ENCODE measurements at places on chromosomes 5 and 9. TPM values are rescaled to one million over a fixed set of nuclear protein-coding genes. Genes with fewer than 3 reads are reported as not detected.

- no peak for DNase-seq
- no peak overlapping the region for H3K27ac ChIP-seq
- H3K4me3 ChIP-seq = no peak overlapping the region
- no peaks in the 10 kb centered on the region for H3K36me3 ChIP-seq
Observed at GRCh38 chr5:54799645-54800044, 185.7 kb downstream of the ESM1 start.

DNA sequence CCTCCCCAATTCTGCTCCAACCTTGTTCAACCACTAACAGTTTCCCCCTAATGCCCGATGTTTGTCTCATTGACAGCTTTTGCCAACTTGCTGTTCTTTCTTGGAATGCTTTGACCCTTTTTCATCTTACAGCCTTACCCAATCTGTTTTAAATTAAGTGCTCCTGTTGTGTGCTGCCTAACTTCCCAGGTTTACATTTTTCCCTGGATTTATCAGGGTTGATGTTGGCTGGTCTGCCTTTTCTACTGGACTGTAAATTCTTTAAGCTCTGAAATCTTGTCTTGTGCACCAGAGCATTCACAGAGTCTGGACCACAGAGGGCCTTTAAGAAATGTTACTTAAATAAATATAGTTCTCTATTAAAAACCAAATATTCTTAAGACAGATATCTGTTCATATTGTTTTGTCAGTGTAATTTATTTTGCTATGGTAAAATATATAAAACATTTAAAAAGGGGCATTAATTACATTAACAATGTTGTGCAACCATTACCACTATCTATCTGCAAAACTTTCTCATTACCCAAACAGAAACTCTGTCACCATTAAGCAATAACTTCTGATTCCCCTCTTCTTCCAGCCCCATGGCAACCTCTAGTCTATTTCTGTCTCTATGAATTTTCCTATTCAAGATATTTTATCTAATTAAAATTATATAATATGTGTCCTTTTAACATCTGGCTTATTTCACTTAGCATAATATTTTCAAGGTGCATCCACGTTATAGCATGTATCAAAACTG, 73.0 kb downstream of the OSTF1 start:
- no peak overlapping the region for H3K27ac ChIP-seq
- DNase-seq = no peak
- no peaks in the 10 kb centered on the region for H3K36me3 ChIP-seq
- no peak overlapping the region for H3K4me3 ChIP-seq

- H3K27me3 ChIP-seq = no peaks in the 10 kb centered on the region
- H3K4me3 ChIP-seq = no peak overlapping the region
- no peaks in the 10 kb centered on the region for H3K36me3 ChIP-seq
- H3K27ac ChIP-seq = no peak overlapping the region
- no peaks in the 10 kb centered on the region for H3K4me1 ChIP-seq
Observed at GRCh38 chr9:129289883-129290282, 111.8 kb upstream of the IER5L start.

DNA sequence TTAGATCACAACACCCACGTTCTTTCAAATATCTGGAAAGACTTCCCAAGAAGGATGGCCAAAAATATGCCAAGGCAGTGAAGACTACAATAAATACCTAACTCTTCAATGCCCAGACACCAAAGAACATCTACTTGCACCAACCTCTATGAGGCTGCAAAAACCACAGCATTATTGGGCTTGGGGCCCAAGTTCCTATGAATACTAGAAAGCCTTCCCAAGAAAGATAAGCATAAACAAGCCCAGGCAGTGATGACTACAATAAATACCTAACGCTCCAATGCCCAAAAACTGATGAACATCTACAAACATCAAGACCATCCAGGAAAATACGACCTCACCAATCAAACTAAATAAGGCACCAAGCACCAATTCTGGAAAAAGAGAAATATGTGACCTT, 41.3 kb downstream of the AP3B1 start:
- H3K4me1 ChIP-seq = no peaks in the 10 kb centered on the region
- H3K36me3 ChIP-seq = no peaks in the 10 kb centered on the region
- no peak for DNase-seq
- H3K4me3 ChIP-seq = no peak overlapping the region

- H3K4me1 ChIP-seq = no peaks in the 10 kb centered on the region
- H3K27ac ChIP-seq = no peak overlapping the region
- no peaks in the 10 kb centered on the region for H3K27me3 ChIP-seq
- no peaks in the 10 kb centered on the region for H3K36me3 ChIP-seq
Observed at GRCh38 chr5:139952574-139952973, 90.5 kb downstream of the NRG2 start.

DNA sequence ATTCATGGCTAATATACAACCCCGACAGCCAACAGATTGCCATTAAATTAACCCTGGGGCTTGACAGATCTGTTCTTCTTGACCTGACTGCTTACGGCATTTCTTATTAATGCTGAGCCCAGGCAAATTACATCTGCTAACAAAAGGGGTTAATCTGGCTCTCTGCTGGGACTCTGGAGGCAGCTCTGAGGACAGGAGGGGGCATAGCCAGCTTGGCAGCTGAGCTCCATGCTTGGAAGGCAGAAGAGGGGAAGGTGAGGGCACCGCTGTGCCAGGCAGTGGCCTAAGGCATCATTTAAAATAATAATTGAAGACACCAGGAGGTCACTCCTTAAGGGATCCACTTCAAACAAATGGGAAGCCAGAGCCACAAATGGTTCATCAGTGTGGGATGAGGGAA, 126.0 kb upstream of the GPR151 start:
- H3K27ac ChIP-seq = no peak overlapping the region
- no peaks in the 10 kb centered on the region for H3K4me1 ChIP-seq
- no peaks in the 10 kb centered on the region for H3K36me3 ChIP-seq
- H3K27me3 ChIP-seq = no peaks in the 10 kb centered on the region
- no peak for DNase-seq

DNA sequence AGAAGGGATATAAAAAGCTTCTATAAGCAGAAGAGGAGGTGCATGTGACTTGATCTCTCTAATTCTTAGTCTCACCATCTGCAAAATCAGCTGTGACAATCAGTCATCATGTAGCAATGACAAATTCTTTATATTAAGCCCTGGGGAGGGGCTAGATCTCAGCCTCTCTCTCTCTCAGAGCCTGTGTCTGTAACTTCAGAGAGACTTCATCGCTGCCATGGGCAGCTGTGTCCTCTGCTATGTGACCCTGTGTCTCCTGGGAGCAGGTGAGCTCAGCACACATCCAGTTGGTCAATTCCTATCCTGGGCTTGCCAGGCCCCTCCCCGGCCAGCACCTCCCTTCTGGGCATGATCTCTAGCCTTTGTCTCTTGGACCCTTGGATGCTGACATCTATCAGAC, 109.6 kb downstream of the ANKRD18B start:
- no peak overlapping the region for H3K27ac ChIP-seq
- H3K4me3 ChIP-seq = no peak overlapping the region
- no peaks in the 10 kb centered on the region for H3K4me1 ChIP-seq

DNA sequence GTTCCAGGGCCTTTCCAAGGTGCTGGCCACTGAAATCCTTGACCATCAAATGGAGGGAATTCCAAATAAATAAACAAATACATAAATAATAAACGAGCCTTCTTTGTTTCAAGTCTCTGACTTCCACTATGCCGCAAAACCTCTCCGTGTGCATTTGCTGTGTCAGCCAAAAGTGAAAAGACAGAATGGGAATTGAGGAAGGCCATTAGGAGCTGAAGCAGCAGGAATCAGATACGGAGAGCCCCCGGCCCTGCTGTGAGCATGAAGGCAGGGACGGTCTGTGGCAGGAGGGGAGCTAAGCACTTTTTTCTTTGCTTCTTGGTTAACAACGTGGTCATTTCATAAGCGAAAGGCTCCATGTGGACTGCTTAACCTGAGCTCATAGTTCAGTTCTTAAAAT, 26.1 kb downstream of the PLPPR1 start:
- no peaks in the 10 kb centered on the region for H3K36me3 ChIP-seq
- H3K27me3 ChIP-seq = no peaks in the 10 kb centered on the region
- no peak overlapping the region for H3K4me3 ChIP-seq
- H3K4me1 ChIP-seq = no peaks in the 10 kb centered on the region

DNA sequence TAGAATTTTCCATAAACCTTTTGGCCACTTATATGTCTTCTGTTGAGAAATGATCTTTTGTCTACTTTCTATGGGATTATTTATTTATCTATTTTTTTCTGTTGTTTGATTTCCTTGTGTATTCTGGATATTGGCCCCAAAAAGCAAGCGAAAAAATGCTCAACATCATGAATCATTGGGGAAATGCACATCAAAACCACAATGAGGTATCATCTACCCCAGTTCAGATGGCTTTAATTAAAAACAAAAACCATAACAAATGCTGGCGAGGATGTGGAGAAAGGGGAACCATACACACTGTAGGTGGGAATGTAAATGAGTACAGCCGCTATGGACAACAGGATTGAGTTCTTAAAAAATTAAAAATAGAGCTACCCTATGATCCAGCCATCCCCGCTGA, 125.0 kb upstream of the LPCAT1 start:
- H3K27ac ChIP-seq = no peak overlapping the region
- peaks cover 10% of the 10 kb centered on the region for H3K4me1 ChIP-seq
- no peak overlapping the region for H3K4me3 ChIP-seq
- no peak for DNase-seq

DNA sequence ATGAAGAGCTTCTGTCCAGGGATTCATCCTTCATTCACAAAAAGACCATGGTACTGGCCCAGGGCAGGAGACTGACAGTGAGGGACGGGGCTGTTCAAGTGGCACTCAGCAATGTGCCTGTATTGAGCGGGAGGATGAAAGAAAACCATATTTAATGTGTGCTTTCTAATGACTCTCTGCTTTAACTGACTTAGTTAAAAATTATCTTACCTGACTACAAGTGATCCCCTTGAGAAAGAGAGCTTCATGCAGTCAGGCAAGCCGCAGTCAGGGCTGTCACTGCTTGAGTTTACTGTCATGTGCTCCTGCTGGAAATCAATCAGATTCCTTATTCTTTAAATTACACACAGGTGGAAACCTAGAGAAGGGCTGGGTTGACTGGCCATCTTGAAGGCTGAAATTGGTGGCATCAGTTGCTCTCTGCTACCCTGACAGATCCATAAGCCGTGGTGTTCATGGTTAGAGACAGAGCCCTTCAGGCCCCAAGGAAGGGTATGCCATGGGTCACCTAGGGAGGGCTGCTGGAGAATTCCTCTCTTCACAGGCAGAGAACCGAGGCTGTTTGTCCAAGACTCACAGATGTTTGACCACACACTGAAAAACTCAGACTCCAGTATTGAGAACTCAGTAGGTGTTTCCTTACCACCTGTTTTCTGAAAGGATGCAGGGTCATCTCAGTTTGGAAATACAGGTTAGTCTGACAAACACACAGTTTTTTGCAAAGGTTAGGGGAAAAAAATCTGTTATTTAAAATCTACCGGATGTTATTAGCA, 70.9 kb downstream of the TRIO start:
- no peaks in the 10 kb centered on the region for H3K36me3 ChIP-seq
- peaks cover 11% of the 10 kb centered on the region for H3K4me1 ChIP-seq

- no peaks in the 10 kb centered on the region for H3K4me1 ChIP-seq
- H3K27ac ChIP-seq = no peak overlapping the region
- H3K27me3 ChIP-seq = no peaks in the 10 kb centered on the region
- DNase-seq = no peak
- no peak overlapping the region for H3K4me3 ChIP-seq
Observed at GRCh38 chr5:160233215-160233614, 3.9 kb downstream of the FABP6 start.

CPEB4 gene
- 29.7 TPM for total RNA-seq

SPINK6 gene
- total RNA-seq = not detected

LURAP1L gene
- total RNA-seq = 14.9 TPM

SPATA31E1 gene
- not detected for total RNA-seq

SLC6A19 gene
- total RNA-seq = 500 TPM

PCBD2 gene
- total RNA-seq = 15.5 TPM
